ENCODE measurements at places on chromosomes 13 and 19.

- DNase-seq: no peak
These were observed 12.7 kb upstream of the KANK2 start for GRCh38 chr19:11209839-11210655.

DNA sequence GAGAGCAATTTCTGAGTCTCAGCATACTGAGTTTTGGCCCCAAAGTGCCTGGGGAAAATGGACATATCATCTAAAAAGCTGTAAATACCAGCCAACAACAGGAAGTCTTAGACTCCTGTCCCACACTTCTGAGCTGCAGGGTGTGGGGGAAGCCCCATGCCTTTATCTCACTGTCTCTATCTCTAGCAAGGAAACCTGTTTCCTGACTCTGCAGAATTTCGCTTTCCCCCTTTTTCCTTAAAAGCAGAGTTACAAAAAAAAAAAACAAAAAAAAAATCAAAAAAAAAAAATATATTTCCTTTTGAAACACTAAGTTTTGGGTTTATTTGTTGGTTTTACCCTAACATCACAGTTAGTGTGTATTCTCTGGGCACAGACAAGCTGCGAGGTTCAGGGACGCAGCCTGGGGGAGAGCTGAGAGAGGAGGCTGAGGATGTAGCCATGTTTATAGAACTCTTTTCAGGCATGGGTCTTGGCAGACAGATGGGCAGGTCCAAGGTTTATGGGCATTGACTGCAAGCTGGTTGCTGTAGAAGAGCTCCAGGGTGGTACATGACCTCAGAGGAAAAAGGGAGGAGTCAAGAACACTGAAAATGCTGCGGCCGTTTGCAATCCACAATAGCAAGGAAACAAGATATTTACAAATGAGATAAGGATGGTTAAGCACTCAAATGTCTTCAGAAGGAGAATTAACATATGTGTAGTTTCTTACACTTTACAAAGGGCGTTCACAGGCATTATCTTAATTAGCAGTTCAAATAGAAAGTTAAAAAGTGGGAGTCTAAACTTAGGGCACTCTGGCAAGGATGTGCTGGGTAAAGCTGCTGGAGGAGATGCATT is 4.9 kb downstream of the MBNL2 start:
- DNase-seq: no peak

GRCh38 chr13:44300895-44301638 is 72.6 kb upstream of the SERP2 start:
- DNase-seq: no peak

DNA sequence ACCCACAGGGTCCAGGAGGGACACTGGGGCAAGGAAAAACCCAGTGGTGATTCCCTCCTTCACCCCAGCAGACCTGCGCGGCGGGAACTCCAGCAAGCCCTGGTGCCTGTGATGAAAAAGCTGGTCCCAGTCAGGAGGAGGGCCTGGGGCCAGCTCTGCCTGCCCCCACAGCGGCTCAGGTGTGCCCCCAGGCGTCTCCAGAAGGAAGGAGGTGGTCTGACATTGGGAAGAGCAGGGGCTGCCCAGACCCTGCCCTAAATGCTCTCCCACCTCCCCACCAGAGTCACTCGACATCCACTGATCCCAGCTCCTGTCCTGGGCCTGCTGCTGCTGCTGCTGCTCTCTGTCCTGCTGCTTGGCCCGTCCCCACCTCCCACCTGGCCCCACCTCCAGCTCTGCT is 6.2 kb downstream of the PTH2 start:
- no peak for DNase-seq

GRCh38 chr13:57631596-57632275 is at the start of gene PCDH17:
PCDH17 (plus strand) TSS chr13:57631744; CDS start chr13:57632547, 803 bp downstream.
- DNase-seq: no peak
